Neural crest cell (in vitro differentiated cells): ENCODE measurements at places on chromosomes 6 and 20.

- H3K4me1 ChIP-seq, result peaks cover 9% of the 10 kb centered on the region
- no peak for DNase-seq
- H3K27ac ChIP-seq, result no peak overlapping the region
- H3K27me3 ChIP-seq, result no peaks in the 10 kb centered on the region
- H3K36me3 ChIP-seq, result no peaks in the 10 kb centered on the region
Measured at GRCh38 chr6:168540713-168541291, 99.8 kb downstream of the SMOC2 start.

DNA sequence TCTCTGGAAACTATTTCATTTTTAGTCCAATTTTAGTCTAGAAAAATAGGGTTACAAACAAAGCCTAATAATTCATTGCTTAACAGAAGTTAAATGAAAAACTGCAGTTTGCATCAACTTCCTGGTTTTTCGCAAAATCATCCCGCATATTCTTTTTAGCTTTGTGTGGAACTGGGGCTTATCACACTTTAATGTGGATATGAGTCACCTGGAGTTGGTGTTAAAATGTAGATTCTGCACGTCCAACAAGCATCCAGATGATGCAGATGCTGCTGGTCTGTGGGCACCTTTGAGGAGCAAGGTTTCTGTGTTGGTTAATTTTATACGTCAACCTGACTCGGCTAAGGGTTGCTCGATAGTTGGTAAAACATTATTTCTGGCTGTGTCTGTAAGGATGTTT is 126.1 kb downstream of the PLCB4 start:
- peaks cover 44% of the 10 kb centered on the region for H3K4me1 ChIP-seq
- peak overlapping the region; percentile 39 for H3K27ac ChIP-seq
- H3K4me3 ChIP-seq, result no peak overlapping the region
- H3K27me3 ChIP-seq, result no peaks in the 10 kb centered on the region

GRCh38 chr20:4740774-4741431 is 19.2 kb downstream of the PRND start:
- H3K4me3 ChIP-seq, result no peak overlapping the region
- no peaks in the 10 kb centered on the region for H3K36me3 ChIP-seq
- H3K27me3 ChIP-seq, result peaks cover 20% of the 10 kb centered on the region

- H3K4me3 ChIP-seq, result no peak overlapping the region
- no peak for DNase-seq
- peaks cover 5% of the 10 kb centered on the region for H3K36me3 ChIP-seq
Measured at GRCh38 chr6:75130784-75131183, 75.1 kb downstream of the COL12A1 start.

GRCh38 chr20:41276317-41276751 is 41.2 kb downstream of the ZHX3 start:
- H3K4me1 ChIP-seq, result no peaks in the 10 kb centered on the region
- H3K4me3 ChIP-seq, result no peak overlapping the region
- no peaks in the 10 kb centered on the region for H3K27me3 ChIP-seq
- H3K36me3 ChIP-seq, result no peaks in the 10 kb centered on the region
- DNase-seq, result no peak
- no peak overlapping the region for H3K27ac ChIP-seq

- no peaks in the 10 kb centered on the region for H3K4me1 ChIP-seq
- DNase-seq, result no peak
- H3K27ac ChIP-seq, result no peak overlapping the region
- peaks cover 7% of the 10 kb centered on the region for H3K36me3 ChIP-seq
- H3K27me3 ChIP-seq, result no peaks in the 10 kb centered on the region
Measured at GRCh38 chr6:25136854-25137253, 142.3 kb upstream of the CARMIL1 start.

DNA sequence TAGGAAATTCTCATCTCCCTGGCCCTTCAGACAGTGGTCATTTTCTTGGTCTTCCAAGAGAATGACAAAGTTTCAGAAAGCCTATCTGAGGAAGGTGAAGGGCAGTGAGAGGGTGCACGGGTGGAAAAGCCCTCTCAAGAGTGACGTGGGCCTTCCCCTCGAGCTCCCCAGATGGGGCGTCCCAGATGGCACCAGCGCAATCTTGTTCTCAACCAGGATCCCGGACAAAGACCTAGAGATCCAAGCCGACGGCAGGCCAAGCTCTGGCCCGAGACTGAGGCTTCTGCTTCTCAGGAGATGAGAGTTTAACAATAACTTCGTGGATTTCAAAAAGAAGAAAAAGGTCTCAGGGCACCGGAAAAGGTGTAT is 797 bp upstream of the ZNF133 start:
- H3K4me3 ChIP-seq, result peak overlapping the region; percentile 99
- H3K36me3 ChIP-seq, result peaks cover 14% of the 10 kb centered on the region
- H3K27ac ChIP-seq, result peak overlapping the region; percentile 100
- H3K4me1 ChIP-seq, result peaks cover 34% of the 10 kb centered on the region
